ENCODE measurements at places on chromosomes 11 and 22.
A peak's percentile ranks its signal among the peaks of the same experiment; 100 is the strongest.

DNA sequence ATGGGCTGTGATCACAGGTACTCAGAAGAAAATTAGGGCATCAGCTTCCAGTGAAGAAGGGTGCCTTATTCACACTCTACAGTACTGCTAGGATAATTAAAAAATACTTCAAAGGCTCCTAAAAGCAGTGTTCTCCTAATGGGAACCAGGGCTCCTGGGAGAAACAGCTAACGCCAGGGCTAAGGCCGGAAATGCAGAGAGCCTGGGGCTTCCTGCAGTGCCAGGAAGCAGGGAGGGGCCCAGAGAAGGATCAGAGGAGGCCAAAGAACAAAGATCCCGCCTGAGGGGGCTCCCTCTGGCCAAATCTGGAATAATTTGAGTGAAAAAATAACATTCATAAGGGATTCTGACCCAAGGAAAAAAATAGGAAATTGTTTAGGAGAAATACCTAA is 27.5 kb downstream of the TOLLIP start:
- DNase-seq = no peak

- DNase-seq = no peak
These were observed 65.2 kb upstream of the MTMR2 start for GRCh38 chr11:95989076-95989605.

- DNase-seq = no peak
These were observed 43.7 kb upstream of the TOP3B start for GRCh38 chr22:22026157-22026831.

- DNase-seq = no peak
These were observed 10.0 kb upstream of the RAB1B start for GRCh38 chr11:66258473-66258893.

DNA sequence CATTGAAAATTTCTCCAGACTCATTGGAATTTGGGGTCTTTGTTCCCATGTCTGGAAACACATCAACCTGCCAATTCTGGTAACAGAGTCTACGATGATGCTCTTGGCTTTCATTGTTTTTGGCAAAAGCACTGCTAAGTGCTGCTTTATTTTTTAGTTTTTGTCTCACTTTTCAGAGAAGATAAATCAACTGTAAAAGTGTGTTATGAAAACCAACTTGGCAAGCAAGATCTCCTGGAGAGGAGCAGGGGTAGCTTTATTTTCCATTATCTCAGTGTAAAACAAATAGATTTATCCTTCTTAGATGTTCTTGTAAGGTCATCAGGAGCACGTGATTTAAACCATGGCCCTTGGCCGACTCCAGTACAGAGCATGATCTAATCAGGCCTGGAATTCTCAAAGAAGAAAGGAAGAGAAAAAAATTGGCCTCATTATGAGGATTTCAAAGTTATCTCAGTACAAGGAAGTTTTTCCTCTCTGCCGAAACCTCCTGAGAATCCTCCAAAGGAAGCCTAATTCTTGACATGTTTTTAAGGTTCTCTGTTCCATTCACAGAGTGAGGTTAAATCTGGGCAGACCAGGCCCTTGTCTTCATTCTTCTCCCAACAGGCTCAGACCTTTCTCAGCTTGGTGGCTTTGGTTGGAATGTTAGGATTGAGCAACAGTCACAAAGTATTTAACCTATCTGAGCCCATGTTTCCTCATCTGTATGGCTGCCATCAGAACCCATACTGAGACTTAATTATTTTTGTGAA is 16.4 kb upstream of the PAMR1 start:
- DNase-seq = no peak

DNA sequence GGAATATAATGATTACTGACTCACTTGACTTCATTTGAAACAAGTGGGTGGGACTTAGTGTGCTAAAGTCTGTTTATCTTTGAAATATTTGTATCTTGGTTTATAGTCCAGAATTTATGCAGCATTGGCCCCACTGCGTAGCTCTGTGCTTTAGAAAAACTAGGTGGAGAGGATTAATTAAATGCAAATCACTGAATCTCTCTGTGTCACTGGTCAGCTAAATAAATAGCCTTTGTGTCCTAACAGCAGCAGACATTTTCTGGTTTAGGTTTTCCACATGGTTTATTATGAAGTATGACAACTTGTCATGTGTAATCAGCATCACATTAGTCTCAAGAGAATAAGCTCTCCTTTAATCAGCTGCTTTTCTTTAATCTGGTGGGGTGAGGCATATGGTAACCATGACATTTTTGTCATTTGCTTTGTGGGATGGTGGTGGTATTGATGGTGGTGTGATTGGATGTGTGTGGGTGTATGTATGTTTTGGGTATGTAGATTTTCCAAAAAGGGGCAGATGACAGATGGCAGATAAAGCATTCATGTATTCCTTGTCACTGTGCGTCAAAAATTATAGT is 33.9 kb downstream of the BCL2L13 start:
- DNase-seq = no peak

- DNase-seq = no peak
These were observed 491.5 kb upstream of the KIRREL3 start for GRCh38 chr11:127492029-127492428.

- no peak for DNase-seq
These were observed 25.7 kb upstream of the MSANTD2 start for GRCh38 chr11:124825876-124826275.

- no peak for DNase-seq
These were observed 566.9 kb upstream of the ANO5 start for GRCh38 chr11:21625982-21626381.

GRCh38 chr11:122360875-122361274 is 244.9 kb upstream of the BLID start:
- DNase-seq = no peak

DNA sequence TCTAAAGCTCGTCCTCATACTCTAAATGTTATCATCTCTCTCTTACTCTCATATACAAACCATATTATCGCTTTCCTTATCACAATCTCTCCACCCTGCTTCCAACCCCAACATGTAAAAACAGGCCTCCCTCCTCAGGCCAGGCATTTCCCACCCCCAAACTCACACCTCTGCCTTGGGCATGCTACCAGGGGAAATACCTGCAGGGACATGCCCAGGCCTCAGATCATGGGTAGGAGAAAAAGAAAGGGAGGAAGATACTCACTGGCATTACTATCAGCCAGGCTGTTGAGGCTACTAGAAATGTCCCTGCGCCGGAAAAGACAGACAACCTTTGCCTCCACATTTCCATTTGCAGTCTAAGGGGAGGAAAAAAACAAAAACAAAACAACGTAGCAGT is 1.8 kb downstream of the MTA2 start:
- DNase-seq = no peak

DNA sequence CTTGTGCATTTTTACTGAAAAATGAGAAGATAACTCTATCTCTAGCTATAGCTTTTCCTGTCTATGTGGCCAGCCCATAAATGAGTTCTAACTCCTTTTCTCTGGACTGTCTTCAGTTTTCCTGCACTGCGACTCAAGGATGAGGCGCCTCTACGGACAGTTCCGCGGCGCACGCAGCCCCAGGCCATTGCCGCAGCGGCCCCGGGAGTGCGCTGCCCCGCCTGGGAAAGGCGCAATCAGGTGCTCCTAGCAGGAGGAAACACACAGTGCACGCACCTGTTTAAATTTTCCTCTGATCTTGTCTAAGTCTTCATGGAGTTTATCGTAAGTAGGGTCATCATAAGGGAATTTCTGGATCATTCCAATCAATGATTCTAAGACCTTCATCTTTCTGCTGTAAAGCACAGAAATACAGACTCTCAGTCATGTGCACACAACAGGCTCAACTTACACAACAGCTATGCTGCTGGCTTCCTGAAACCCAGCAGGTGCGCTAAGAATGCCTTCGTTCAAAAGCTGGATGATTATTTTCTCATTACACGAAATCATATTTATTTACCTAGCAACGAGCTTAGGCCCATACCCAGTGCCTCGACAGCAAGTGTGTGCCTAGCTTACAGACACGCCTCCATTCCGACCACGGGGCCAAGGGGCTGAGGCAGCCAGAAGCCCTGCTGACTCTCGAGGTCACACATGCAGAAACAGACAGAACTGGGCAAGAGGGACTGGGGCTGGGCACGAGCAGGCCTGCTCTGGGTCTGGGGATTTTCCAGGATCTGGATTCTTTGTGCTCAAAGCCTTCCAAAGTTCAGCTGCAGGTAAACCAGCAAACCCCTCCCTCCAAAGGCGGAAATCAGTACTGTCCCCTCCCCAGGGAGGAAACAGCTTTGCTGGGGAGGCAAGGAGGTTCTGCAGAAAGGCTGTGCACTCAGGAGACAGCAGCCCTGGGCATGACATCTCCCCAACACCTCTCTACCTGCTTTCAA is 7.2 kb downstream of the LTO1 start:
- DNase-seq = no peak

DNA sequence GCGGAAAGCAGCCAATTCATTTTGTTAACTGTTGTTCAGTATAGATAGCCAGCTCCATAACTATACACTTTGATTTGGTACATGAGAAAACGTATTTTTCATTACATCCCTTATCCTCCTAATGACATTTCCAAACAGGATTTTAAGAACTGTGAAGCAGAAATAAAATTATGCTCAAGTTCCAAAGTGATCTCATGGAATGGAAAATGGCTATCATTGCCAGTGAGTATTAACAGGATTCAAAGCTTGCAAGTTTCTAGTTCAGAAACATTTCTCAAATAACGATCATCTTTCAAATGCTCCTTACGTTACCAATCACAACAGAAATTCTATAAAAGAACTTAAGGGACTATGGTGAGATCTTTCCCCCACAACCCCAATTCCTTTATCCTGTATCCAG is 53.7 kb downstream of the CADM1 start:
- DNase-seq = no peak

DNA sequence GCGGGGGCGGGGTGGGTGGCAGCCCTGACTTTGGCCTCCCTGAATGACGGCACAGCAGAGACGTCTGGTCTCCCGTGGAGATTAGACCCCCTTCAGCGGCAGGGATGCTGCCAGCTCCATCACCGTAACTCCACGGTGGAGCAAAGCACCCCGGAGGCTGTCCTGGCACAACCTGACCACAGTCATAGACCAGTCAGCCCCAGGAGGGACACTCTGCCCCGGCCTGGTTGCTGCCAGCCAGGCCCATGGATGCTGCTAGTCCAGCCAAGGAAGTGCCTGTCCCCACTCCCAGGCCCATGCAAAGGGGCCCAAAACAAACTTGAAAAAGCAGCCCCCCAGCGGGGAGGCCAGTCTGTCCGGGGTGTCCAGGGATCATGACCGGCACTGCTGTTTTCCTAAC is 11.5 kb upstream of the ANO1 start:
- DNase-seq = no peak

GRCh38 chr11:23836981-23837380 is 659.9 kb upstream of the LUZP2 start:
- DNase-seq = no peak

- DNase-seq = no peak
These were observed 5.7 kb downstream of the CDCA5 start for GRCh38 chr11:65078151-65078550.

DNA sequence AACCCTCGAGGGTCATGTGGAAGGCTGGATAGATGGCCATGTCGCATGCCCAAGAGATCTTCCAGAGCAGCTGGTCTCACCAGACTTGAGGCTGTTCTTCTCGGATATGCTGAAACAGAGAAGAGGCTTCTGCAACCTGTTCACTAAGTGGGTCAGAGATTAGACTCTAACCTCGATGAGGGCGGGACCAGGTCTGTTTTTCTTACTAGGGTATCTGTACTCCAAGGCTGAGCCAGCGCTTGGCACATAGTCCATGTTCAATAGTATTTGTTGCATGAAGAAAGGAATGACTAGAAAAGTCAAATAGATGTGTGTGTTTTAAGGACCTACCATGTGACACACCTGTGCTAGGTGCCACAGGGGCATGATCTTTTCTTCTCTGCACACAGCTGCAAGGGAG is 43.6 kb downstream of the ABTB2 start:
- DNase-seq = no peak

DNA sequence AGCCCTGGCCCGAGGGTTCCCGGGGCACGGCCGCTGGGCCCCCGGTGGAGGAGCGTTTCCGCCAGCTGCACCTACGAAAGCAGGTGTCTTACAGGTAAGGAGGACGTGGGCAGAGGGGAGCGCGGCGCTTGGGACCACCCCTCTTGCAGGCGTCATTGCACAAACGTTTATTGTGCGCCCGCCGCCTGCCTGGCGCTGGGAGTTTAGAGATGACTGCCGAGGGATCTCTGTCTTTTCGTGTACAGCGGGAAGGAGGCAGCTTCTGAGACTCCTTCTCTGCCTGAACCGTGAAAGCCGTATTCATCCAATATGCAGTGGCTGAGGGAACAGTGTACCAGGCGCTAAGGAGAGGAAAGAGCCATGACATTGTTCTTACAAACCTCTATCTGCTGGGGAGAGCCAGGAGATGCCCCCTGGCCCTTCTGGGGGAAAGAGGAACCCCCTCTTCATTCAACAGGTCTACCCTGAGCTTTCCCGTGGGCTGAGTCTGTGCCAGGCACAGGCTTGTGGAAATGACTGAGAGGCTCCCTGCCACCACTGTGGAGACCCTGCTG is 13.8 kb upstream of the DGKZ start:
- DNase-seq = no peak

DNA sequence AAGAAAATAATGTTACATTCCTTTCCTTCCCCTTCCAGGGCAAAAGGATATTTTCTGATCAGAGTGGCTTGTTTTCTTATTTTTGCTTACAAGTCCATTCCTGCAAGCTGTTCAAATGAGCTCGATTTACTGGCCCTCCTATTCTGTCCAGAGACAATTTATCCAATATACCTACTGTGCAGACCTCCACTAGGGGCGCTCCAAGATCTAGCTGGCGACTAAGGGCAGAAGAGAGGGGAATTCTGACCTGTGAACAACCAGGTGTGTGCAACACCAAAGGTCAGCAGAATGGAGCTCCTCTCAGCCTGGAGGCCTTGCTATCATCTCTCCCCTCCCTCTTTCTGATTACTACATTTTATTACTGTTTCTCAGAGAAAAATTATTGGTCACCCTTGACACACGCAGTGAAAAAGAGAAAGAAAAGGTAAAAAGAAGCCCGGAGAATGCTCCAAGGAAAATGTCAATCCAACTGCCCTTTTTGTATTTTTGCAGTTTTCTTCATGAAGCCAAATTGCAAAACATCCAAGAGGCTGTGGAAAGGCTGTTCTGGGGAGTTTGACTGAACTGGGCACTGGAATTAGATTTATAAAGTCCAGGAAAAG is 3.2 kb downstream of the SEZ6L start:
- peak; percentile 45 for DNase-seq

GRCh38 chr11:6626971-6627761 is 7.9 kb upstream of the TPP1 start:
- peak; percentile 53 for DNase-seq

DNA sequence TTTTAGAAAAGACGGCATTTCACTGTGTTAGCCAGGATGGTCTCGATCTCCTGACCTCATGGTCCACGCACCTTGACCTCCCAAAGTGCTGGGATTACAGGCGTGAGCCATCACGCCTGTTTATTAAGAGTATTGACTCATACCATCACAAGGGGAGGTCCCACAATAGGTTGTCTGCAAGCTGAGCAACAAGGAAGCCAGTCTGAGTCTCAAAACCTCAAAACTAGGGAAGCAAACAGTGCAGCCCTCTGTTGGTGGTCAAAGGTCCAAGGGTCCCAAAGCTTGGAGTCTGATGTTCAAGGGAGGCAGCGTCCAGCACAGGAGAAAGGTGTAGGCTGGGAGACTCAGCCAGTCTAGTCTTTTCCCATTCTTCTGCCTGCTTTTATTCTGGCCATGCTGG is 32.8 kb upstream of the LDLRAD3 start:
- DNase-seq = no peak

Measured in dorsolateral prefrontal cortex (tissue), 122 donors.